ENCODE measurements at places on chromosomes 16 and 17.

DNA sequence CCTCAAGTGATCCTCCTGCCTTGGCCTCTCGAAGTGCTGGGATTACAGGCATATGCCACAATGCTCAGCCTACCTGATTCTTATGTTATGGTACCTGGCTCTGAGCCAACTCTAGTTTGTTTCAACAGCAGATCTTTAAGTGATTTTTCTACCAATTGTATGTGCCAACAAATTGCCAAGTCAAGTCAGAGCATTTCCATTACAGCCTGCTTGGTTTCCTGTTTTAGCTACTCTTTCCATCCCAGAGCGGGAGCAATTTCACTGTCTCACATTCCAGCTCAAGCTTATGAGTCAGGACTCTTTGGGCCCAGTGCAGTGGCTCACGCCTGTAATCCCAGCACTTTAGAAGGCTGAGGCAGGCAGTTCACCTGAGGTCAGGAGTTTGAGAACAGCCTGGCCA lies 30.8 kb upstream of the RBBP6 start:
- DNase-seq = no peak

- DNase-seq = no peak
These were observed 965 bp upstream of the TMC6 start for GRCh38 chr17:78129351-78130089.

- peak; percentile 93 for DNase-seq
These were observed 14.2 kb upstream of the SLC38A10 start for GRCh38 chr17:81309140-81309858.

- DNase-seq = no peak
These were observed 31.2 kb downstream of the ABCC3 start for GRCh38 chr17:50665838-50666237.

All from tibial artery (tissue), 4 donors.